ENCODE measurements at places on chromosomes 1 and 21.
A peak's percentile ranks its signal among the peaks of the same experiment; 100 is the strongest.

DNA sequence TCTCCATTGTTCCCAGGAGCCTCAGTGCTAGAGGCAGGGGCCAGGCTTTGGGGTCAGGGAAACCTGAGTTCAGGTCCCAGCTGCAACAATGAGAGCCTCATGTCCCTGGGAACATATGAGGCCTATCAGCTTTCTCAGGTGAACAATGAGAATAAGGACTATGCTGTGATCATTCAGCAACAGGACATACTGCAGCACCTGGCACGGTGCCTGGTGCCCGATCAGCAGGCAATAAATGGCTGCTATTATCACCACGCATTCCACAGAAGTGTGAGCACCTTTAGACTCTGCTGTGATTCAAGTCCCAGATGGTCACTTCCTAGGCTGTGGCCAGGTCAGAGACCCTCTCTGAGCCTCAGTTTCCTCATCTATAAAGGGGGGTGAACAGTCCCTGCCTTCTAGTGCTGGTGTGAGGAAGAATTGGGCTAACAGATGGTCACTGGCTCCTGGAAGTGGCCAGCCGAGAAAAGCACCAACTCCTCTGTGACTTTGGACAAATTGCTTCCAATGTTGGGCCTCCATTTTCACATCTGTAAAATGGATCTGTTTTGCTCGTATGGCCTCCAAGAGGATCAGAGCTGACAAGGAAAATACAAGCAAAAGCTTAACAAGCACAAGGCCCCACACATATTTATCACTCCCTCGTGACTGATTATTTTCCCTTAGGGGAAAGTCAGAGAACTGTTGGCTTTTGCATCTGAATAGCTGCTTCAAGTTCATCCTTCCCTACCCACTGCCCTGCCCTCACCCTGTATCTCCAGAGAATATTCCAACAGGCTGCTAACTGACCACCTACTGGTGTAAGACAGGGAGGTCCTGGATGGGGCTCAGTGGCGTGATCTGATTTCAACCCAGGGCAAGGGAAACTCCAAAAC is 1.1 kb downstream of the SLC5A9 start:
- no peak for DNase-seq

DNA sequence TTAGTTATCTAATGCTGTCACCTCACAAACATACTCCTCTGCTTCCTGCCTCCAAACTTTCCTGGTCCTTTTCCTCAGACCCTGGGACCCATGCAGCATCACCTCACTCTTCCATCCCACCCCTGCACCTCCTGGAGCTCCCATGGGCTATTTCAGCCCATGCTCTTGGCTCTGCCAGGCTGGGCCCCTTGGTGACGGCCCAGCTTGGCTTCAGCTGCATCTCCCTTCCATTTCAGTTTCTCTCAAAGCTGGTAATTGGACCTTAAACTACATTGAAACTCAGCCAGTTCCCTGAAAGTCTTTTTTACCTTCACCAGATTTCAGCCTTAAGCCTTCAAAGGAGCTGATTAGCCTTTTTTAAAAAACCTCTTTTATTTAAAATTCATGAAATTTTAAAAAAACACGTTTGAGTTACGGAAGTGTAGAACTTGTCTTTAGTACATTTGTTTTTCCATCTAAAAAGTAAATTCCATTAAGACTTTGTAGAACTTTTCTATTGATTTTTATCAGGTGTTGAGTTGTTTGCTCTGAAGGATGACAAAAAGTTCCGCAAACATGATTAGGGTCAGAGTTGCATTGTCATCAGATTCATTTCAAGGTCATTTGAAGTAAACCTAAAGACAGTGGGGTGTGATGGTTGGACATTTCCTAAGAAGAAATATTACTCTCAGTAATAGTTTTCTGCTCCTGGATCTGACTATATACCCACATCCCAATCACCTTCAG is 33.5 kb downstream of the AGT start:
- no peak for DNase-seq

- DNase-seq, result no peak
Observed at GRCh38 chr1:206832352-206832880, 33.0 kb upstream of the IL20 start.

GRCh38 chr1:2921970-2922686 is 99.1 kb upstream of the ACTRT2 start:
- no peak for DNase-seq

DNA sequence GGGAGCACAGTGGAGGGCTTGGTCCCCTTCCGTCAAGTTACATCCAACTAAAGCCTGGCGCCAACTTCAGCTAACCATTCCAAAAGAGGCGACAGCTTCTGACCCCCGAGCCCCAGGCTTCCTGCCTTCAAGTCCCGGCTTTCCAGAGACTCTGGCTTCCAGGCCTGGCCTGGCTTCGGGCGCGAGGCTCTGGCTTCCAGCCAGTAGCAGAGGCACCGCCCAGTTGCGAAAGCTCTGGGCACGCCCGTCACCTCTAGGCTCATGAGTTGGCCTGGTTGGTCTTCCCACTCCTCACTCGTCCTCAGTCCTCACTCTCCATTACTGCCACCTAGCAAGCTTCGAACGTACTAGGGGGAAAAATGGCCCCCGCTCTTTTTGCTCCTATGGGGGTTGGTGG is 30.0 kb upstream of the C1orf185 start:
- DNase-seq, result no peak

GRCh38 chr1:71270394-71270915 is 189.6 kb upstream of the ZRANB2 start:
- no peak for DNase-seq

GRCh38 chr1:1050577-1051052 is 23.5 kb downstream of the RNF223 start:
- no peak for DNase-seq

GRCh38 chr1:64567426-64568170 is 97.7 kb downstream of the CACHD1 start:
- DNase-seq, result no peak

DNA sequence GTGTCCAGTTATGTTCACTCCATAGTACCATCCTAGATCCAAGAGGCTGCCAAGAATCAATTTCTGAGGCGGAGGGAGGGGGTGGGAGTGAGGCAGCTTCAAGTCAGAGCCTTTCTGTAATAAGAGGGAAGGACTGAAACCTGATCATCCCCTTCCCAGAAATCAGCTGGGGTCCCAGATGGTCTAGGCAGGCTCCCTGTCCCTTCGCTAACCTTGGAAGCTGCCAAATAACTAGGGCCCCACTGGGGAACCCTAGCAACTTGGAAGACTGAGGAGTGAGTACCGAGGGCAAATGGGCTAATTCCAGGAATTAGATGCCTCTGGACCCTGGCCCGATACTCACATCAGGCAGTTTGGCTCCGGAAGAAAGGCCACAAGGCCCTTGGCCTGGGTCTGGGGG is 113.3 kb downstream of the NAV1 start:
- DNase-seq, result no peak

DNA sequence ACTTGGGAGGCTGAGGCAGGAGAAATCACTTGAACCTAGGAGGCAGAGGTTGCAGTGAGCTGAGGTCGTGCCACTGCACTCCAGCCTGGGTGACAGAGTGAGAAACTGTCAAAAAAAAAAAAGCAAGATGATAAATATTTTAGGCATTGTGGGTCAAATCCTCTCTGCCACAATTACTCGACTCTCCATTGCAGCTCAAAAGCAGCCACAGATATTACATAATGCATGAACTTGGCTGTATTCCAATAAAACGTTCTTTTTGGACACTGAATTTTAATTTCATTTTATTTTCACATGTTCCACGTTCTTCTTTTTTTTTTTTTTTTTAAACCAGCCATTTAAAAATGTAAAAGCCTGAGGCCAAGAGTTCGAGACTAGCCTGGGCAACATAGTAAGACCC is 69.4 kb downstream of the TCP10L start:
- no peak for DNase-seq

GRCh38 chr1:11648039-11648438 is 6.2 kb downstream of the FBXO2 start:
- no peak for DNase-seq

GRCh38 chr1:108034396-108034795 is 69.4 kb upstream of the VAV3 start:
- no peak for DNase-seq

GRCh38 chr1:39829791-39830533 is 41.3 kb upstream of the BMP8B start:
- no peak for DNase-seq

DNA sequence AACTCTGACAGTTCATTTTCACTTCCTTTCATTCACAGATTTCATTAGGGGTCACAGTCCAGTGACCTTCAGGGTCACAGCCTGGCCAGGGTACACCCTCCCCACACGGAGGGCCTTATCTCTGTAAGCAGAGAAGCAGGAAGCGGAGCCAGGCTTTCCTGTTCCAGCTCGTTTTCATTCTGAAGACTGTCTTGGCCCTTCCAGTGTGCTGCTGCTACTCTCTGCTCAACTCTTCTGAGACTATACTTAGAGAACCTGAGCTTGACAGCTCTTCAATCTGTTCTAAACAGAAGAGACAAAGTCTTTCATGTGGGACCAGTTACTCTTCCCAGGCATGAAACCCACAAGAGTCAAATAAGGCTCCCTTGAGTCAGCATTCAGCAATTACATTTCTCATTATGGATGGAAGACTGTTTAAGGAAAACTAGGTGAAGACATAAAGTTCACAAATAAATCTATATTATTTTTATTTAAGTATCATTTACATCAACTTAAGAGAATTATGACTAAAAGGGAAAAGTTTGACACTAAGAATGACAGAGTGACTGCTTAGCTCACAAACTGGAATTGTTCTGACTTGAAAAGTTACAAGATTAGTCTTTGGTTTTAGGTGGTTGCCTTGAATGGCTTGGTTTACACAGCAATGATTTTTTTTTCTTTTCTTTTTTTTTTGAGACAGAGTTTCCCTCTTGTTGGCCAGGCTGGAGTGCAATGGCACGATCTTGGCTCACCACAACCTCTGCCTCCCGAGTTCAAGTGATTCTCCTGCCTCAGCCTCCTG is 4.8 kb upstream of the TDRD10 start:
- DNase-seq, result peak; percentile 56

DNA sequence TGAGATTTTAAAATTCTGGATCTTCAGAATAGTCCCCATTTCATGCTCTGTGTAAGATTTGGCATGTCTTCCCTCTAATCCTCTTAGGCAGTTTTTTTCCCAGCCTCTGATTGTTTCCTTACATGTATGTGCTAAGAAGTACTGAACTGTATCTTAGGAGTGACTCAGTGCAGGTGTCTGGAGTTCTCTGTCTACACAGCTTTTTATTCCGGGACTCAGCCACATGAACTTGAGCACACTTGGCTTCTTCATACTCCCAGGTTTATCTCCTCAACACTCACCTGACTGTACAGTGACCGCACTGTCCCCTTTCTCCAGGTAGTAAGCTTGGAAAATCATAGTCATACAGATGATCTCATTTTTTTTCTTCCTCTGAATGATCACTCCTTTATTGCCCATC is 50.7 kb downstream of the SYT14 start:
- DNase-seq, result no peak

GRCh38 chr1:156527584-156527983 is 27.0 kb upstream of the MEF2D start:
- DNase-seq, result no peak

GRCh38 chr1:226640321-226641136 is 92.0 kb downstream of the STUM start:
- no peak for DNase-seq

- no peak for DNase-seq
Observed at GRCh38 chr1:21823980-21824702, 12.1 kb downstream of the LDLRAD2 start.

GRCh38 chr1:214463596-214463995 is 87.8 kb downstream of the PTPN14 start:
- no peak for DNase-seq

- peak; percentile 32 for DNase-seq
Observed at GRCh38 chr1:39418236-39418635, 73.2 kb upstream of the BMP8A start.

- DNase-seq, result no peak
Observed at GRCh38 chr1:17201201-17202021, 3.5 kb upstream of the PADI1 start.

GRCh38 chr1:2316451-2316961 is 74.8 kb downstream of the MORN1 start:
- DNase-seq, result no peak

- no peak for DNase-seq
Observed at GRCh38 chr1:26127235-26128163, 15.9 kb downstream of the PDIK1L start.

GRCh38 chr1:97157991-97158390 is 436.4 kb downstream of the PTBP2 start:
- DNase-seq, result no peak

DNA sequence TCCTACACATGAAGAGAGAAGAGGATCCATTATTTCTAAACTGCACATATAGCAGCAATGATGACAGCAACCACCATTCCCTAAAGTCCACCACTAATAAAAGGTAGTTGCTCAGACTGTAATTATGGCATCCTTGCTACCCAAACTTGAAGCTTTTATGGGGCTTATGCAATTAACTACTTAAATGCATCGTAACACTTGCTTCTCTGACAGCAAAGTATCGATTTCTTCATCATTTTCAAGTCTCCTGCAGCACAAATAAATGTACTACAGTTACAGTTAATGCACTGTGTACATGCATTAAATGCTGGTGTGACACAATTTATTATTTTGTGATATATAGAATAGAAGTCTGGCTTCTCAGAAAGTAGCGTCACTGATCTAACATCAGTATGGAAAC is 241.7 kb downstream of the USH2A start:
- DNase-seq, result no peak

DNA sequence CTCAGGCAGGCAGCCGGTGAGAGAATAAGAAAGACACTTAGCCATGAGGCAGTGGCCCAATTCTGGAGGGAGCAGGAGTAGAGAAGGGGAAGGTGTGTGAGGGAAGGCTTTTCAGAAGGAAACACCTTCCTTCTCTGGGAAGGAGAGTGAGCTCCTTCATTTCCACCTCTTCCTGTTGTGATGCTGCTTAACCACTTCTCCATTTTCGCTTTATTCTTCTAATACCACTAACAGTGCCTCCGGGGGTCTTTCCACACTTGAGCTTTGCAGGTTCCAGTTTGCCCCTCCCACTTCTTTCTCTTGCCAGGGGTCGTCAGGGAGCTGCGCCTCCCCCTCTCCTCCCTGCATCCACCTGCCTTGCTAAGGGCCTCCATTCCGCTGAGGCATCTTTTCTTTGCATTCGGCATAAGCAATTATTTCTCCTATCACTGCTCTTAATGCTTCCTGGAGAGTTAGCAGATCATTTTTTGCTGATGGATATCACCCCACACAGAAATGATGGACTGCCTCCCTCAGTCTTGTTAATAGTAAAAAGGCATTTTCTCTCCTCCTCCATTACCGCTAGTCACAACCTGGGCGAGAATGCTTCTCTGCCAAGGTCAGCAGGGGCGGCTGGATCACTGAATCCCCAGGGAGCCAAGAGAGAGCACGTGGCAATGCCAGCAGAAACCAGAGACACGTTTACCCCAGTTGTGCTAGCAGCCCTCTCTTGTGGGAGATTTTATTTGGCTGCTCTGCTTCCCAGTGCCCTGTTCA is 74.8 kb downstream of the ELAVL4 start:
- DNase-seq, result no peak

DNA sequence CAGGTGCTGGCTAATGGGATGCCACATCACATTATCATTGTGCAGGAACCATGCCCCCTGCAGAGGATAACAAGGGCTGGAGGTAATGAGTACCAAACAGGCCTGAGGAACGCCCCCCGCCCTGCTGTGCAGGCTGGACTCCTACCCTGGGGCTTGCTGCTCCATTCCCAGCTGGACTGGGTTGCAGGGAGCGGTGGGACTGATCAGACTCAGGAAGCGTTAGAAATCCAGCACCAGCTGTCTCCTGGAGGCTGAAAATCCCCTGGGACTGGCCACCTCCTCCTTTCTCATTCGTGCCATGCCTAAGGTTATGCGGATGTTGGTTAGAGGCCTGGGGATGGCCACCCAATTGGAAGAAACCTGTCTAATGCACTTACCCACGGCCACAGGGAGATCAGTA is 36.9 kb upstream of the POU3F1 start:
- DNase-seq, result no peak
